Effector memory CD8-positive, alpha-beta T cell (primary cell): ENCODE measurements at places on chromosomes 16 and 17.
A peak's percentile ranks its signal among the peaks of the same experiment; 100 is the strongest.

GRCh38 chr17:8492121-8492520 is 56.4 kb downstream of the NDEL1 start:
- DNase-seq, result no peak

GRCh38 chr17:38853292-38854219 is at the start of gene RPL23:
Gene RPL23, minus strand, starts transcription at chr17:38853721. Its CDS starts 11 bp downstream, at chr17:38853710.
- peak; percentile 86 for DNase-seq

DNA sequence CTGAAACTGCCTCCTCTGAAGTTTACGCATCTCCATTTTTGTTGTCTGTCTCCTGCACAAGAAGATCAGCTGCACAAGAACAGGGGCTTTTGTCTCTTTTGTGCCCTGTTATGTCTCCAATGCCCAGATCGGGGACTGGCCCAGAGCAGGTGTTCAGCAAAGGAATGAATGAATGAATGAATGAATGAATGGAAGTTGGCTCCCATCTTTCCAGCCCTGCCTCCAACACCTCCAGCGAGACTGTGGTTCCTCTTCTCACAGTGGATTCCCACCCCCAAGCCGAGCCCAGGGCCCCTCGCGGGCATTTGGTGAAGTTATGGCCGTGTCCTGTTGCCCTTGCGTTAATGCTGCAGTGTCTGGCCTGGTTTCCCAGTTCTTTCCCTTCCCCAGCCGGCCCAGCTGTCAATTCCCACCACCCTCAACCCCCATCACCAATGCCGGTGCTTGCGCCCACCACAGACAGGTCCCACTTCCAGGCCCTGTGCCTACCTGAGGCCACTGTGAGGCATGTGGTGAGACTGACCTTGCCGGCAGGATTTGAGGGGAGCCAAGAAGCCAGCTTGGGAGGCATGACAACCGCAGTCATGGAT is 21.3 kb upstream of the KCNJ12 start:
- no peak for DNase-seq

- no peak for DNase-seq
Measured at GRCh38 chr17:10051112-10051511, 146.0 kb upstream of the RCVRN start.

- DNase-seq, result peak; percentile 24
Measured at GRCh38 chr16:11585460-11586377, 1.0 kb downstream of the LITAF start.

GRCh38 chr16:68064791-68065365 is 20.3 kb upstream of the NFATC3 start:
- DNase-seq, result peak; percentile 61

DNA sequence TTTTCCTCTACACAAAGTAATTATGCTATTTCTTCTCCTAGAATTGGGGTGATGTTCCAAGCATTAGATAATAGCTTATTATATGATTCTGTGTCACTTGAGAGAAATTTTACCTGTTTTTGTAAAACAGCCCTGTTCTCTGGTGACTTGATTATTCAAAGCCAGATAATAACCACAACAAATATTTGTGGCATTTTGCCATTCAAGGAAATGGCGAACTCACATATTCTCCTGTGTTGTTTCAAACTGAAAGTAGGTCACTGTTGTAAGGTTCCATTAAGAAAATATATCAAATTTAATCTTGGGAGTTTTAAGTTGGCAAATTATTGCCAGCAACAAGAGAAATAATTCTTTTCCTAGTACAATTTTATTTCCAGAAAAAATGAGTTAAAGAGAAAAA is 124.8 kb downstream of the STXBP4 start:
- DNase-seq, result no peak

GRCh38 chr16:86964796-86965241 is 352.4 kb downstream of the C16orf95 start:
- DNase-seq, result no peak

GRCh38 chr16:66515596-66516508 is 34.1 kb downstream of the TK2 start:
- DNase-seq, result no peak
